Cardiac muscle cell (in vitro differentiated cells and primary cell): ENCODE measurements at places on chromosomes 1 and 21. TPM values are rescaled to one million over a fixed set of nuclear protein-coding genes. Genes with fewer than 3 reads are reported as not detected.

The LCE1C gene
- not detected in 2 replicates for total RNA-seq

The WDTC1 gene
- 49.9 and 52.5 TPM in 2 replicates for total RNA-seq

The HMCN1 gene
- total RNA-seq, result 19.2 and 28.5 TPM in 2 replicates

The TMEM269 gene
- 0.21 and 0.69 TPM in 2 replicates for total RNA-seq

The SLAMF9 gene
- not detected in 2 replicates for total RNA-seq

The ARTN gene
- 26.2 and 29.8 TPM in 2 replicates for total RNA-seq

- H3K4me1 ChIP-seq, result peaks cover 5% of the 10 kb centered on the region
- DNase-seq, result peak; percentile 40
- H3K27me3 ChIP-seq, result no peaks in the 10 kb centered on the region
- H3K27ac ChIP-seq, result no peak overlapping the region
- H3K36me3 ChIP-seq, result no peaks in the 10 kb centered on the region
- no peak overlapping the region for H3K4me3 ChIP-seq
These were observed 421.2 kb upstream of the DAB1 start for GRCh38 chr1:57845041-57845440.

GRCh38 chr1:229217716-229218115 is 53.2 kb upstream of the RAB4A start:
- H3K27ac ChIP-seq, result no peak overlapping the region
- no peaks in the 10 kb centered on the region for H3K36me3 ChIP-seq
- DNase-seq, result no peak
- H3K4me1 ChIP-seq, result no peaks in the 10 kb centered on the region
- no peak overlapping the region for H3K4me3 ChIP-seq
- no peaks in the 10 kb centered on the region for H3K27me3 ChIP-seq

DNA sequence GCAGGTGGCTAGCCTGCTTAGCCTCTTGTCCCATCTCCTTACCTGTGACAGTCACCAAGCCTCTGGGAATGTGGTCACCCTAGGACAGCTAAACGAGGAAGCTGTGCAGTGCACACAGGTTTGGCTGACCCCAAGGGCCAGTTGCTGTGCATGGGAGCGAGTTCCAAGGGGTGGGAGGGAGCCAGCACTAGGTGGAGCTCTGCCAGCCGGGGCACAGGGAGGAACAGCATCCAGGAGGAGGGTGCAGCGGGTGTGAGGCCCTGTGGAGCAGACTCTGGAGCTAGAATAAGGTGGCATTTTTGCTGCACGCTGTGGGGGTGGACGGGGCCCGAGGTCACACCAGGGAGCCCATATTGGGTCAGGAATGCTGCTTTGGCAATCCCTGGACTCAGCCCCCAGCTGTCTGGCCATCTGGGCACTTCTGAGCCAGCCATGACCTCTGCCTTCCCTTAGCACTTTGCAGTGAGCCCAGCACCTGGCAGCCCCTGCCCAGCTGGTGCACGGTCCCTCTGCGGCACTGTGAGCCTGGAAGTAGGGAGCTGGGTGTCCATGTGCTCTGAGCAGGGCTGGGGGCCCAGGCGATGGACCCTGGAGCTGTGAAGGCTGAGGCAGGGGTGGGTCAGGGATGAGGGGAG is 8.7 kb downstream of the PDXK start:
- no peaks in the 10 kb centered on the region for H3K27me3 ChIP-seq
- H3K4me3 ChIP-seq, result no peak overlapping the region
- no peak for DNase-seq
- peak overlapping the region; percentile 87 for H3K27ac ChIP-seq
- H3K36me3 ChIP-seq, result no peaks in the 10 kb centered on the region

DNA sequence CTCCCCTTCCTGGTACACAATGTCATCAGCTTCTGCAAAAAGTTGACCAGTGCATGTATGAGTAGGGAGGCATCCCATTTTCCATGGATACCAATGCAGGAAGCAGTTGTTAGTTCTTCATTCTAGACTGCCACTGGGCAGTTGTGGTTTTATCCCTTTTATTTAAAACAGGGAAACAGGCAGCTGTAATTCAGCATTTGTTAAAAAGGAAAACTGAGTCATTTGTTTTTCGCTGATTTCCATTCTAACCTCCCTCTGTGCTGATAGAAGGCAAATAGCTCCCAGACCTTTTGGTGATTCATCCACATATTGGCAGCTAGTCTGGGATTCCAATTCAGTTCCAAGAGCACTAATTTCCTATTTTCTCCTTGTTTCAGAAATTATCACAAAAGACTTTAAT is 21.1 kb upstream of the ABCA4 start:
- H3K36me3 ChIP-seq, result no peaks in the 10 kb centered on the region
- DNase-seq, result no peak
- no peak overlapping the region for H3K27ac ChIP-seq
- no peaks in the 10 kb centered on the region for H3K4me1 ChIP-seq

- H3K27ac ChIP-seq, result no peak overlapping the region
- H3K27me3 ChIP-seq, result no peaks in the 10 kb centered on the region
- H3K36me3 ChIP-seq, result no peaks in the 10 kb centered on the region
These were observed 67.2 kb upstream of the B3GALNT2 start for GRCh38 chr1:235571482-235571881.

GRCh38 chr1:98053471-98054366 is 132.9 kb upstream of the DPYD start:
- no peaks in the 10 kb centered on the region for H3K4me1 ChIP-seq
- DNase-seq, result peak; percentile 76
- H3K36me3 ChIP-seq, result no peaks in the 10 kb centered on the region

DNA sequence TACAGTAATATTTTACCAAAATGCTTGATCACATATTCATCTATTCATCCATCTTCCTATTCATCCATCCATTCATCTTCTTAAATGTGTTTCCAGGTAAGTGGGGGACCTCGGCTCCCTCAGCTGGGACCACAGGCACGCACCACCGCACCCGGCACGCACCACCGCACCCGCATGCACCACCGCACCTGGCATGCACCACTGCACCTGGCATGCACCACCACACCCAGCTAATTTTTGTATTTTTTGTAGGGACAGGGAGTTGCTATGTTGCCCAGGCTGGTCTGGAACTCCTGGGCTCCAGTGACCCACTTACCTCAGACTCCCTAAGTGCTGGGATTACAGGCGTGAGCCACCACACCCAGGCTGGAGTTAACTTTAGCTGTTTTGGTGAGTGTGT is 21.2 kb downstream of the ACTRT2 start:
- no peak overlapping the region for H3K4me3 ChIP-seq
- H3K27ac ChIP-seq, result no peak overlapping the region
- no peak for DNase-seq
- H3K4me1 ChIP-seq, result no peaks in the 10 kb centered on the region
- no peaks in the 10 kb centered on the region for H3K36me3 ChIP-seq

GRCh38 chr21:34357889-34358288 is 5.9 kb upstream of the KCNE2 start:
- no peaks in the 10 kb centered on the region for H3K4me1 ChIP-seq
- H3K36me3 ChIP-seq, result no peaks in the 10 kb centered on the region
- H3K27ac ChIP-seq, result no peak overlapping the region
- H3K27me3 ChIP-seq, result no peaks in the 10 kb centered on the region

DNA sequence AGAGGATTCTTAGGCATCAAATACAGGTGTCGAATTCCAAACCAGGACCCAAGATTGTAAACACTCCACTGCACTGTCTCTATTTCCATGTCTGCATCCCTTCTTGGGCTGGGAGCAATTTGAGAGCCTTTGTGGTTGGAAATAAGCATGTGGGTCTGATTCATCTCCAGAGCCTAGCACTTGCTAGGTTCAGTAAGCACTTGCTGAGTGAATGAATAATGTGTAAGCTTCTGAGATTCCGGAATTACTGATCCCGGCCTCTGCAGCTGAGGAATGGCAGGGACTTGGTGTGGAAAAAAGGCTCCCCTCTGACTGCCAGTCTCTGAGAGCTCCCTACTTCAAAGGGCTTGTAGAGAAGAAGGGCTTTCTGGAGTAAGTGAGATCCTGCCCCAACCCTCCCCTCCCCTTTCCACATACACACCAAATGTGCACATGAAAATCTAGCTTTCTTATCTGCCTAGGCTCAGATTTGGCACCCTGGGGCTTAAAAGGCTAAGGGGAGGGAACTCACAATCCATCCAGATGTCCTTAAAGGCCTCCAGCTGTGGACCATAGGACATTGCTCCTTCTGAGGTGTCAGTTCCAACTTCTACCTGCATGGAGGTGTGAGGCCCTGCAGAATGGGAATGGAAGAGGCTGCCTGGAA is 39.6 kb upstream of the TRABD2B start:
- H3K27me3 ChIP-seq, result no peaks in the 10 kb centered on the region
- H3K4me1 ChIP-seq, result peaks cover 41% of the 10 kb centered on the region
- no peak for DNase-seq
- no peak overlapping the region for H3K4me3 ChIP-seq
- no peak overlapping the region for H3K27ac ChIP-seq

GRCh38 chr1:18794561-18794960 is 64.9 kb downstream of the TAS1R2 start:
- H3K4me3 ChIP-seq, result no peak overlapping the region
- H3K27ac ChIP-seq, result peak overlapping the region; percentile 74
- no peaks in the 10 kb centered on the region for H3K36me3 ChIP-seq

DNA sequence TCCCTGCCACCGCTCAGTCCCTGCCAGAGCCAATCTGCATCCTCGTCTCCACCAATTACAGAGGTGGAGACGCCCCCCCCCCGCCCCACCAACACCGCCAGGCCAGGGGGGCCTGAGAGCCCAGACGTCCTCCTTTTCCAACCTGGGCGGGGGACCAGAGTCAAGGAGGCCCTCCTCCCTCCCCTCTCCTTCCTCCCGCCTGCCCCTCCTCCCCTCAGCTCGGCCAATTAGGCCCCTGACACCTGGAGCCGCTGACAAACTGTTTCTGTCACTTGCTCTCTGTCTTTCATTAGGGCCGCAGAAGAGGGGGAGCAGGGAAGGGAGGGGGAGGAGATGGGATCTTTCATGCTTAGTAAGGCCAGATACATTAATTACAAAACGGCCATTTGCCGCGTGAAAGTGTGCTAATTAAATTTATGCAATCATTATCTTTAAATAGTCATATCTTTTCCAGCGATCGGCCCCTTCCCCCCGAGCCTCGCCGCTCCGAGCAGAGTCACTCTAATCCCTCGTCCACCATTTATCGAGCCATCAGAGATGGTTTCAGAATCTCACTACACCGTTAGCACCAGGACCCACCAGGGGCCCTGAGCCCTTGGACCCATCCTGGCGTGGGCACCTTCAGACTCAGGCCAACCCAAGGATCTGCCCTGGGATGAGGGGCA is 94.7 kb downstream of the PAX7 start:
- H3K27me3 ChIP-seq, result peaks cover 17% of the 10 kb centered on the region
- H3K4me3 ChIP-seq, result no peak overlapping the region
- no peaks in the 10 kb centered on the region for H3K36me3 ChIP-seq

- H3K27me3 ChIP-seq, result no peaks in the 10 kb centered on the region
- H3K4me1 ChIP-seq, result peaks cover 34% of the 10 kb centered on the region
- DNase-seq, result peak; percentile 31
- peak overlapping the region; percentile 99 for H3K4me3 ChIP-seq
- no peaks in the 10 kb centered on the region for H3K36me3 ChIP-seq
These were observed 1.0 kb downstream of the ARID4B start for GRCh38 chr1:235326719-235327558.
